ENCODE measurements at places on chromosomes 4 and X.

DNA sequence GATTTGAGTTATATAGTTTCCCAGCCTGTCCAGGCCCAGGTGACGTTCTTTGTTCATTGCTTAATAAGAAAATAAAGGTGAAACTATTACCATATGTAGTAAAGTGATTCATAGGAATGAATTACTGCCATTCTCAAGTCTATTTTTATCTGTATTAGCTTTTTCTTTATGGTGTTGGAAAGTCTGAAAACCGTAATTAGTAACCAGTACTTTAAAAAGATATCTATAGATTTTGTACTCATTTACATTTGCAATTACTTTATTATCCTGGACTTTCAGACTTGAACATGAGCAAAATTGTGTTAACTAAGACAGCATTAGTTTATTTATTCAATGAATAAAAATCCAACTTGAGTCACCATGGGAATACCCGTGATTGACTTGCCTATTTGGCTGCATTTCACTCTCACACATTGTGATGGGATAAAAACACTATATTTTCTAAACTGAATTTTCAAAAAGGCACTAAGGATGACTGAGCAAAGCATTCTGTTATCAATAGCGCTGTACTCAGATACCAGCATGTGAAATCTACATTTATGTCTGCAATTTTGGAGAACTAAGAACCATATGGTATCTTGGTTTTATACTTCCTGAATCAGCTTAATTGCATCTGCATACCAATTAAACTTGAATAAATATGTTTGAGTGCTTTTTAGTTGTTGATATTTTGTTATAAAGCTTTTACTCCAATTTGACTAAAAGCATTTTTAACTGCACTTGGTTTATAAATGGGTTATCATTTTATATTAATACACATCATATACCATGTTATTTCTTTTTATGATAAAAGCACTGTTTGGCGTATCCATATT is 154.6 kb downstream of the CCSER1 start:
- no peak for DNase-seq

- DNase-seq: no peak
Measured at GRCh38 chr4:67699603-67700002, 1.4 kb downstream of the UBA6 start.

DNA sequence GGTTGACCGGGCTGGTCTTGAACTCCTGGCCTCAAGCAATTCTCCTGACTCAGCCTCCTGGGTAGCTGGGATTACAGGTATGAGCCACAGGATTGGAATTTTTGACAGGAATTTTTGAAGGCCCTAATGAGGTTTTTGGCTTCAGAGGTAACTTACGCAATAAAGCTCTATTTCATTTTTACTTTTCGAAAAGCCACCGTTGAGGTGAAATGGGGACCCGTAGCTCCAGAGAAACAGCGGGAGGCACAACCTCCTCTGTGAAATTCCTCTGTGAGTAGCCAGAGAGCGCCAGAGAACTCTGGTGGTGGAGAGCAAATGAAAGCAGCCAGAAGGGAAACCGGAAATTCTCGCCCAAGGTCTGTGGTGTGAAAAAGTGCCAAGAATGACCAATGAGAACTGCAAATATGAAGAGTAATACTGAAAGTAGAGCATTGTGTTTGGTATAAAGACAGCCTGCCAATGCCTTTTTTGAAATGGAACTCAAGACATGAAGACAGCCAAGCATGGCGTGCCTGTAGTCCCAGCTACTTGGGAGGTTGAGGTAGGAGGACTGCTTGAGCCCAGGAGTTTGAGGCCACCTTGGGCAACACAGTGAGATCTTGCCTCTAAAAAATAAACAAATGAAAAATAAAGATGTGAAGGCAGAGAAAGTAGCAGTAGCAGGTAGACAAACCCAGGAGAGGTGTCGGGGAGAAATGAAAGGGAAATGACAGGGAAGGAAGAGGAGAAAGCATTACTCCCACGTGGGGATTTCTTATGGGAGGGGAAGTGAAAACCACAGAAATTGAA is 33.0 kb upstream of the TMEM131L start:
- DNase-seq: peak; percentile 26

DNA sequence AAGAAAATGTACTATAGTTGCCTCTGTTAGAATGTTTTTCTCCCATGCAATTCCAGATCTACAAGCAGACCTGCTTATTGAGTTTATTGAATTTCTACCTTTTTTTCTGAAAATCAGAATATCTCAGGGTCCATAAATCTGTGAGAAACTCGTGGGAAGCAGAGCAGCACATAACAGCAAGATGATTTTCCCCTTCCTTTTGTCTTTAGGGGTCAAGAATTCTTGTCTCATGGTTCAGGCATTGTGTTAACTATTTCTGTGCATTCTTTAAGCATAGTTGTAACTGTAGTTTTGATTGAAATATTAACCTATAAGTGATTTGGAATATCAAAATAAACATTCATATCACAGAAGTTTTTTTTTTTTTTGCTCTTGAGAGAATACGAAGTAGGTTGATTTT is 11.4 kb downstream of the EDNRA start:
- no peak for DNase-seq

DNA sequence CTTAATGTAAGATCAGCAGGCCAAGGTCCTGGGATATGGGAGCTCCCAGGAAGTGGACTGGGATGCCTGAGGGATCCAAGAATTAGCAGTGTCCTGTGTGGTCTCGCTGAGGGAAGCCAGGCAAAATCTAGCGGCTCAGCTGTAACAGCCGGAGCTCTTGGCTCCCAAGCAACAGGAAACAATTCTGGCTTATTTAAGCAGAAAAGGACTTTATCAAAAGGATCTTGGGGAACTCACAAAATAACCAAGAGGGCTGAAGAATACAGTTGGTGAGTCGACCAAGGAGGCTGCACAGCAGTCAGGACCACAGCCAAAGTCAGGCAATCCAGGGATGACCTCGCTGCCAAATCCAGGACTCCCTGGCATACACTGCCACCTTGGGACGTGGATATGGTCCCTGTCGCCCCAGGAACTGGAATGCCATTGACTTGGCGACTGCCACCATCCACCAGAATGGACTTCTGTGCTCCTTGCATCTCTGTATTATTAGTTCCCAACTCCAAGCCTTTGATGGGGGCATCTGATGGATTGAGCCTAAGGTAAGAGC is 165.3 kb upstream of the BCOR start:
- no peak for DNase-seq

DNA sequence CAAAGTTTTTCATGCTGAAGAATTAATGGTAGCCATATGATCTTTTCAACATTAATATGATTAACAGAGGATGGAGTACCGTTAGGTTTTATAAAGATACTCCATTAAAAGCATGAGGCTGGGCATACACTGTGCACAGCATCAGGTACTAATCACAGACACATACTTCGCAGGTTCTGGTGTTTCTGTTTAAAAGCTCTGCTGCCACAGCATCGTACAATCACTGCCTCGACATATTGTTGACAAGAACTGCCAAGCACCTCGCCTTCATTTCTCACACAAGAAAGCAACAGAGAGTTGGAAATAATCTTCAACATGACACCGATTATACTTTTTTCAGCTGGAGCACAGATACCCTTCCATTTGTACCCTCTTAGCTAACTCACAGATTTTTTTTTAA is 753.4 kb upstream of the FAM241A start:
- no peak for DNase-seq

GRCh38 chrX:54891573-54891972 is 29.1 kb upstream of the TRO start:
- no peak for DNase-seq

GRCh38 chrX:34560180-34560579 is 96.9 kb downstream of the TMEM47 start:
- no peak for DNase-seq

- no peak for DNase-seq
Measured at GRCh38 chr4:153274967-153275366, 69.5 kb upstream of the MND1 start.

- no peak for DNase-seq
Measured at GRCh38 chr4:61762722-61763627, 562.8 kb downstream of the ADGRL3 start.

- DNase-seq: no peak
Measured at GRCh38 chr4:33369446-33369845, 2649.3 kb downstream of the PCDH7 start.

- no peak for DNase-seq
Measured at GRCh38 chr4:165827018-165827417, 46.0 kb upstream of the TLL1 start.

GRCh38 chr4:180150818-180151217 is 2092.4 kb upstream of the TENM3 start:
- no peak for DNase-seq

- no peak for DNase-seq
Measured at GRCh38 chr4:85368932-85369331, 106.0 kb upstream of the ARHGAP24 start.
